ENCODE measurements at places on chromosomes 7 and 10.

DNA sequence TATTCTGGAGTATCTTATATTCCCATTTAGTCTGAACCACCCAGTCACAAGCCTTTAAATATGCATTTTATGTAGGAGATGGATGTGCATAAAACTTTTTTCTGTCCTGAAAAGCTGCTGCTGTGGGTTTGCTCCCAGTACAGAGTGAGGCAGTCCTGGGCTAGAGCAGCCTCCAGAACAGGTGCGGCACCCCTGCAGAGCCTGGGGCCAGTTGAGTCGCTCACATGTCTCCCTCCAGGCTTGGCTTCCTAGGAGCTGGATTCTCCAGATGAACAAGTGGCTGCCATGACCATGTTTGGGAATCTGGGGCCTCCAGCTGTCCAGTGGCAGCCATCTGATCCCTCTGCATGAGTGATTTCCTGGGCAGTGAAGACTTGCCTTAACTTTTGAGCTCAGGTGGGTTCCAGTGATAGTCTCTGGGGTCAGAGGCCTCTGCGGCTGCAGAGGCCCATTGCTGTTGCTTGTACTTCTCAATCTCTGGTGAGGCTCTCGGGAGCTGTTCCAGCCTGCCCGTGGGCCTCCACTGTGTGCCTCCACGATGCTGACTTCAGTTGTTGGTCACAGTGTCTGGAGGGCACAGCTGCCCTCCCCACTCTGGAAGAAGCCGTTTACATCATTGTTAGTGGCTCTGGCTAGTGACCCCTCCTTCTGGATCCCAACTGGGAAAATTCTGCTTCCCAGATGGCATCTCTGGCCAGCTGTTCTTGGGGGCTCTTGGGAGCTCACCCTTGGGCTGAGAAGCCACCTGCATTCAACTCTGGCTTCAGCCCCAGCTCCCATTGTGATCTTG is 120.4 kb downstream of the EMX2 start:
- DNase-seq = no peak

GRCh38 chr7:55536619-55537457 is 35.5 kb downstream of the VOPP1 start:
- DNase-seq = no peak

DNA sequence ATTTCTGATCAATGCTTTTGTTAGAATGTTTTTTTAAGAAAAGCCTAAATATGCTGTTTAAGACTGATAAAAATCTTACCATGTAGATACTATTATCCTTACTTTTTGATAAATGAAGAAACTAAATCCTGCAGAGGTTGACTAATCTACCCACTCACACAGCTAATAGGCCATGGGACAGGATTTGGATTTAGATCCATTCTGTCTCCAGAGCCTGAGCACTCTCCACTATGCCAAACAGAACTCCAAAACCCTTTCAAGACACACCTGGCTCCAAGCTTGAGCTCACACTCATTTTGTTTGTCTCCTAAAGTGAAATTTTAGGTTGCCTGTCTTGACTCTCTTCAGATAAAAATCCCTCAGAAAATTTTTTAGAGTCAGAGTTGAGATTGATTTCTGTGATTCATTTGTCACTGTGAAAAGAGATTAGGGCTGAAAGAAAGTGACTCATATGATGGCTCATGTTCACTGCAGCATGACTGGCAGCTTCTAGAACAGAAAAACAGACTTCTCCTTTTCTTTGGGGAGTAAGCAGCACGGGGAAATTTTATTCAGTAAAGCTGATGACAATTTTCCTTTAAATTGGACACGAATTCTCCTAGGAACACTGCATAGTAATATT is 132.3 kb upstream of the POT1 start:
- DNase-seq = no peak

DNA sequence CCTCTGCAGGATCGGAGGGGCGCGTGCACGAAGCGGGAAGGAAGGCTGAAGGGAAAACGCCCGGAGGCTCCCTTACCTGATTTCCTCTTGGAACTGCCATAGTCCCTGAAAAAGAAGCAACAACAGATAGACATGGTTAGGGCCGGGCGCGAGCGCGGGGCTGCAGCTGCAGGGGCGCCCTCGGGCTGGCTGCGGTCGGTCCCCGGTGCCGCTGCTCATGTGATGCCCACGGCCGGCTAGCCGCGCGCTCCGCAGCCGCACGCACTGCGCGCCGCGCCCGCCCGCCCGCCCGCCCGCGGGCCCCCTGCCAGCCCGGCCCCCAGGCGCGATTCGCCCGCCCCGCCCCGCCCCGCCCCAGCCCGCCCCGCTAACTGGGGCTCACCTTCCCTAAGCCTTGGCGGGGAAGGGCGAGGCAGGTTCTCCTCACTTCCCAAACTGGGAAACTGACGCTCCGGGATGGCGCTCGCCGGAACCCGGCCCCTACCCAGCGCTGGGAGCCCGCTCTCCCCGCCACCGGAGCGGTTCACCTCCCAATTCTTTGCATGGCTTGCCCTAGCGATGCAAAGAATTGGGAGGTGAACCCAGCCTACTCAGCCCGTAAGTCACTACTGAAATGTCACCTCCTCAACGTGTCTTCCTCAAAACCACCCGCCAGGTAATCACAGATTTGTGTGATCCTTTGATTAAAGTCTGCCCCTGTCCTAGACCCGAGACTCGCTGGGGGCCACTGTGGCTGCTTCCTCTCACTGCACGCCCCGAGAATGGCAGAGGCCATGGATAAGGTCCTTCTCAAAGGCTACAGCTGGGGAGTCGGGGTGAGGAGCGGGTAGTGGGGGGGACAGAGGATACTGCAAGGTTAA is 162.2 kb downstream of the SH3PXD2A start:
- no peak for DNase-seq

- no peak for DNase-seq
Observed at GRCh38 chr10:47288916-47289495, 11.0 kb upstream of the GDF10 start.

Measured in dorsolateral prefrontal cortex (tissue), 122 donors.